Stimulated activated CD8-positive, alpha-beta memory T cell treated with anti-CD3 and anti-CD28 coated beads, Interleukin-4, amount 100 ng/mL, for 4 hours (primary cell): ENCODE measurements at places on chromosomes 11 and 22.

DNA sequence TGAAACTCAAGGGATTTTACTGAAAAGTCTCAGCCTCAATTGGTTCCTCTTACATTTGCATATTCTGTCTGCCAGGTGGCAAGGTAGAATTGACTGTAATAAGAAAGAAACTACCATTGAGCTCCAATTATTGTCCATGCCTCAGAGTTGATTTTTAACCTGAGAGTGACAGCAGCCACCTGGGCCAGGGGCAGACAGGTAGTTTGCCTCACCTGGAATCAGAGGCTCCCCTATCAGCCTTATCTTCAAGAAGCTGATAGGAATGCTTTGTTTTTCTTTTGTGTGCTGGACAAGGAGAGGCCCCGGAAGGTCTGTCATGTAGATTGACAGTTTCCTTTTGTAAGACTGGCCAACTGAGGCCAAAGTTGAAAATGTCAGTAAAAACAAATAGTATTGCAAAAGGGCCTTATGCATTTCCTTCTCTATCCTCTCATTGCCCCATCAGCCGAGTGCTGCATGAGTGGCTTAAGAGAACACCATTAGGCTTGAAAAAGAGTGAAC is 34.1 kb downstream of the CD44 start:
- no peak for DNase-seq

GRCh38 chr11:6110011-6110410 is 2.5 kb downstream of the OR56B4 start:
- DNase-seq, result no peak

GRCh38 chr11:76392870-76393269 is 11.7 kb downstream of the GVQW3 start:
- DNase-seq, result no peak

GRCh38 chr11:83467837-83468236 is 181.7 kb upstream of the CCDC90B start:
- no peak for DNase-seq

GRCh38 chr11:113488931-113489351 is 13.7 kb upstream of the DRD2 start:
- no peak for DNase-seq

- DNase-seq, result no peak
Measured at GRCh38 chr11:75347781-75348566, 3.5 kb downstream of the ARRB1 start.

DNA sequence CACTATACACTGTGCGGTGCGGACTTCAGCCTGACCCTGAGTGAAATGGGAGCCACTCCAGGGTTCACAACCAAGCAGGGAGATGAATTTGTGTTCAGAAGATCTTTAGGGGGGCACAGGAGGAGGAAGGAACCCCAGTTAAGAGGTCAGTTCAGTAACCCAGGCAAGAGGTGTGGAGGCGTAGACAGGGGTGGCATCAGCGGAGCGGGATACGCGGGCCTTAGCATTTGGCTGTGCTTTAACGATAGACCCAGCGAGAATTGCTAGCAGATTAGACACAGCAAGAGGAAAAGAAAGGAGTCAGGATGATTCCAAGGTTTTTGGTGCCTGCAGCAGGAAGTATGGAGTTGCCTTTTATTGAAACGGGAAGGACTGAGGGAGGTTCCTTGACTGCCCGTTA is 46.8 kb downstream of the CTTN start:
- no peak for DNase-seq

DNA sequence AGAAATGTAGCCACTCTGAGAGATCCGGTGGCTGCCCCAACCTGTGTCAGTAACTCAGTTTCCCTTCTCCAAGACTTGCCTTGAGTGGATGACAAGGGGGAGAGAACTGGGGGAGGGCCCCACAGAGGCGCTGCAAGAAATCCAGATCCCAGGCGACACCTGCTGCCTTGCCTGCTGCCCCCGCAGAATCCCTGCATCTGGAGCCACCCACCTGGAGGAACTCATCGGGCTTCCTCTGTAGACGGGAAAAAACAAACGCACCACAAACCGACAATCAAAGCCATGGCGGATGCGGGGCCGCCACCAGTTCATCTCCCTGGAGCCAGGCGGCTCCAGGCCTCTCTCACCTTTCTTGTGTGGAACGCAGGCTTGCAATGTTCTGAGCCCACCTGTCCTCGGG is 40.2 kb downstream of the MACROD1 start:
- no peak for DNase-seq

- no peak for DNase-seq
Measured at GRCh38 chr22:43777286-43777685, 34.8 kb downstream of the EFCAB6 start.

DNA sequence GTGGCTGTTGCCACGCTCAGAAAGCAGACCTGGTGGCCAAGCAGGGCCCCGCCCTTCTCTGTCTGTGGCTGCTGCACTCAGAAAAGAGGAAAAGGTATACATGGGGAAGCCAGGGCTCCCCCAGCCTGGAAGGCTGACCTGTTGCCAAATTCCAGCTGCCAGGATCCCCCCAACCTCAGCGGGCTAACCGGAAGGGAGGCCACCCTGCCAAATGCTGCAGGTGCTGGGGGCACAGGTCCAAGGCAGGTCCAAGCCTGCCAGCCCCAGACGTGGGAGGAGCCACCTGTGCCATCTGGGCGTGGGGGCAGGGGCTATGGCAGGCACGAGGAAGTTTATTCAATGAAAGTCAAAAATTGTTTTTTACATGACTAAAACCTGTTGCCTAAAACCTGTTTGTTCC is 2.6 kb downstream of the NPTXR start:
- DNase-seq, result no peak

GRCh38 chr11:71999362-71999761 is 653 bp downstream of the IL18BP start:
- no peak for DNase-seq

DNA sequence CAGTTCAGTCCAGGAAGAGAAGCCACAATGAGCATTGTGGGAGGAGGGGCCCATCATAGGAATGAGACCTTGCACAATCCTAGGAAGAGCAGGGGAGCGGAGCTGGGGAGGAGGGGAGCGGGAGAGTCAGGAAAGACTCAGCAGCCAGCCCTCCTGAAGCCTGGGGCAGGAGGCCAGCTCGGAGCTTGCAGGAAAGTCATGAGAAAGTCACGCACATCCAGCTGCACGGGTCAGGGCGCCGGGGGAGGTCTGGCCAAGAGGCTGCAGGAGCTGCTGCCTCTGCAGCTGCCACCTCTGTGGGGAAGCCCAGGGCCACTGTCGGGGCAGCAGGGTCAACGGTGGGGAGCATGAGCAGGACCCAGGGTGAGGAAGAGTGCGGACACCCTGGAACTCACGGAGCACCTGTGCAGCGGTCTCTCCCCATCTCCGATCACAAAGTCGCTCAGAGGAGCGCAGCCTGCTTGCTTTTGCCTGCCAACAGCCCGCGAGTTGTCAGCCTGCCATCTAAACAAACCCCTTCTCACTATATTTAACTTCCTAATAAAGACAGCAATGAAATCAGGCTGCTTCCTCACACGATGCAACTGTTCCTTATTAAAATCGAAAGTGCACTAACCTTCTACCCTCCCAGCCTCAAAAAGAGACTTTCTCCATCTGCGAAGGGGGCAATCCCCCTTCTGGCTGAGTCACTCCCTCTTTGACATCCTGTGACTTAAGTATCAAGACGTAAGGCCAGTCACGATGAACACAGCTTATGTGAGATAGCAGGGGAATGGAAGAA is 52.9 kb upstream of the RTL6 start:
- no peak for DNase-seq

DNA sequence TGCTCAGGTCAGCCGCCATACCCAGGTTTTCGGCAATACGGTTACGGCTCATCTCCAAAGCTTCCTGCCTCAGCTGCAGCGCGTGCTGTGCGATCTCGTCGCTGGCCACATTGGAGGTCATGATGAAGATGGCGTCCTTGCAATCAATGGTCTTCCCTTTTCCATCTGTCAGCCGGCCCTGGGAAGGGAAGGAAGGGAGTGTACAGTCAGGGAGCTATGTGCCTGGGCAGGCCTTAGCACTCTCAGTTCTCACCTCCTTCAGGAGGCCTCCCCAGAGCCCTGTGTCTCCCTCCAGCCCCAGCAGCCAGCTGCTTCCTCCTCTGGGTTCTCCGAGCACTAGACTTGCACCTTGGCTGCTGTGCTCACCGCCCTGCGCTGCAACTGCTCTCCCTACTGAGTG is 51.5 kb upstream of the PHOX2A start:
- no peak for DNase-seq

- DNase-seq, result no peak
Measured at GRCh38 chr22:24175160-24175808, 6.0 kb upstream of the SUSD2 start.

- no peak for DNase-seq
Measured at GRCh38 chr11:47329987-47330931, 22.2 kb downstream of the MYBPC3 start.

- no peak for DNase-seq
Measured at GRCh38 chr11:65293909-65294381, 20.7 kb upstream of the CDC42EP2 start.

DNA sequence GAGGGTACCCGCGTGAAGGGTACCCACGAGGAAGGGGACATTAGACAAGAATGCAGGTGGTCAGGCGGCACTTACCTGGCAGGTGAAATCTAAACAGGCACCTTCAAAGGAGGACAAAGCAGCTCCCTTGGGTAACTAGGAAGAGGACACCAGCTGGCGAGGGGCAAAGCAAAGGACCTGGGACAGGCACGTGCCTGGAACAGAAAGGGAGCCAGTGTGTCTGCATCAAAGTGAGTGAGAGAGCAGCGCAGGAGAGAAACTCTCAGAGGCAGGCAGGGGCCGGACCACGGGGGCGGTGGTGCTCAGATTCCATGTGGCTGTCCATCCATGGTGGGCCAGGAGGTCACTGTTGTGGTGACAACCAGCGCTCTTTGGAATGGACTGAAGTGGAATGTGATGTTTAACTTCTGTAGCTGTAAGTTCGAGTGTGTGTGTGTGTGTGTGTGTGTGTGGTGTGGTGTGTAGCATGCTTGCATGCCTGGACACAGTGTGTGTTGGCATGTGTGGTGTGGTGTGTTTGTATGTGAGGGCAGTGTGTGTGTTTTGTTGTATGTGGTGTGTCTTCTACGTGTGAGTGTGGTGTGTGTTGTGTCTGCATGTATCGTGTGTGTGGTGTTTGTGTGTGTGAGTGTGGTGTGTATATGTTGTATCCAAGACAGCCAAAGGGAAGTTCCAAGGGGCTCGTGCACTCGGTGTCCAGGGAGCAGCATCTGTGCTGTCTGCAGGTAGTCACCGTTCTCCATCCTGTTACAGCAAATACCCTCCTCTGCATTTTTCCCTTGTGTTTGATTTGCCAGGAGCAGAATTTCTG is 86.4 kb downstream of the CDKN1C start:
- DNase-seq, result no peak

DNA sequence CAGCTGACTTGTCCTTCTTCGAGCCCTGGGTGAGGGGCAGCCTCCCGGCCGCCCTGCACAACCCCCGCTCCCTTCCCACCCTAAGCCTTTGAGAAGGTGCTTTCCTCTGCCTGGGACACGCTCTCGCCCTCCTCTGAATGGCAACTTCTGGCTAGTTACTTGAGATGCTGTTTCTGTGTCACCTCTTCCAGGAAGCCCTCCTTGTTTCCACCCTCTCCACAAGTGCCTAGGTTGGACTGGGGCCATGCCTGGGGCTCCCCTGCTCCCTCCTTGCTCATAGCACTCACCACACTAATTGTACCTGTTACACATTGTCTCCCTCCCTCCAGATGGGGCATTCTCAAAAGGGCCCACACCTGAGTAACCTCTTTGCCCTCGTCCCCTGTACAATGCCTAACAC is 72.2 kb downstream of the SCUBE1 start:
- DNase-seq, result no peak

GRCh38 chr11:60625262-60625661 is 74.2 kb upstream of the MS4A8 start:
- DNase-seq, result no peak

GRCh38 chr11:85961930-85962363 is 106.8 kb downstream of the CCDC83 start:
- no peak for DNase-seq

DNA sequence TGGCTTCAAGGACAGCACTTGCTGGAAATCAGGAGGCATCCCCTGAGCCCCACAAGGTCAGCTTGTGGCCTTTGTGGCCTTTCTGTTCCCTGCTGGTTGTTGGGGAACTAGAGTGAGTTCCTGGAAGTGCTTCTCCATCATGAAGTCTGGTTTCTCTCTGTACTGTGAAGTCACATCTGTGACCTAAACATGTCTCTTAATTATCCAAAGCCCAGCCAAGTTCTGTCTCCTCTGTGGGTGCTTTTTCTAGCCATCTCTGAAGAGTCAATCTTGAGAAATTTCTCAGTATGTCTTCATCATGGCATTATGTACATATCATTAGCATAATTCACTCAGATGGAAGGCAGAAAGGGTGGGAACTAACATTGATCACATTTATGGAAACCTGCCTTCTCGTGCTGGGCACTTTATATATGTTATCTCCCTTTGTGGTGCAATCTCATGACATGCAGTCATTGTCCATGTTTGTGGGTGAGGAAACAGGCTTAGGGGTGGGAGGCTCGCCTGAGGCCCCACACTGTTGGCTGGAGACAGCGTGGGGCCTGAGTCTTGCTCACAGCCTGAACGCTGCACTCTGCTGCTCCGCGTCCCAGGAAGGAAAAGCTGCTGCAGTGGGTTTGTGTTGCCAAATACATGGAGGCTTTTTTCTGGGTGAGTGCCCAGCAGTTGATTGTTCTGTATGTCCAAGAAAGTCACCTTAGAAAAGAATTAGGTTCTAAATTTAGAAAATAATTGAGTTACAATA is 24.6 kb downstream of the IGHMBP2 start:
- no peak for DNase-seq

DNA sequence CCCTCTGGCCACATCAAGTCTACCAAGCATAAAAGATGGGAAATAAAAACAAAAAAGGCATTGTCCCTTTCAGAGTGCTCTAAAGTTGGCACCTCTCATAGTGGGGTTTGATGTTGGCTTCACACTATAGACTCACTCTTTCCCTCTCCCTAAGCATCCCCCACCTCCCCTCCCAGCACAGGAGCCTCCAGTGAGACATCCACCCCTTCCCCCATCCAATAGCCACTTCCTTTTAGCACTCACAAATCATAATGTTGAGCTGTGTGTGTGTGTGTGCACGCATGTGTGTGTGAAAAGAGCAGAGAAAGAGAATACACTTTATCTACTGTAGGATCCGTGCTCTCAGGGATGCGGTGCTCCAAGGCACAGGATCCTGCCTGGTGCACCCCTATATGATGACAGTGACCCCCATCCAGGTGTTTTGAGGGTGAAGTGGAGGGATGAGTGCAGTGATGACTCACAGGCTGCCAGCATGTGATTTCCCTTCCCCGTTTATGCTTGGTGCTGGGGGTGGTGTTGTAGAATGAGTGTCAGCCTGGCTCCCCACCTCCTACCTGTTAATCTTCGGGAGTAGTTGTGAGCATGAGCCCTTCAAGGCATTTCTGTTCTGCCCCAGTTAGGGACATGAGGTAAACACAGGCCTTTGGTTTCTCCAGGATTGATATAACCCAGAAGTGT is 235.2 kb upstream of the B3GAT1 start:
- DNase-seq, result no peak

- no peak for DNase-seq
Measured at GRCh38 chr22:44025171-44026065, 1.3 kb downstream of the PARVB start.

DNA sequence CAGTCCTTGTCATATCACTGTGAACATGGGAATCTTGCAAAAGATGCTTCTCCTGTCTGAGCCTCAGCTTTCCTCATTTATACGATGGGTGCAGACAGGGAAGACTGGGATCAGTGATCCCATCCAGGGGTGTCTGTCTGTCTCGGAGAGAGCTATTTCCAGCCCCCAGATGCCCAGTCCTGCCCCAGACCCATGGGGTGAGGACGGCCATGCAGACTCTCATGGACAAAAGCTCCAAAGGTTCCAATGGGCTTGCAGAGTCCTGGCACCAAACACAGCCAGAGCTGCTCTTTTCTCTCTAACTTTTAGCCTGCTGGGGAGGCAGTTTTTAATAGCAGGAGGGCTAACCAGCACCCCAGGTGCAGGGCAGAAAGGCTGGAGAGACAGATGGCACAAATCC is 5.2 kb downstream of the SCUBE1 start:
- DNase-seq, result no peak

GRCh38 chr11:108536783-108537182 is 38.6 kb upstream of the POGLUT3 start:
- no peak for DNase-seq
